ENCODE measurements at places on chromosomes 11 and 22.

- DNase-seq: no peak
These were observed 2.2 kb upstream of the RPS6KA4 start for GRCh38 chr11:64356498-64357411.

DNA sequence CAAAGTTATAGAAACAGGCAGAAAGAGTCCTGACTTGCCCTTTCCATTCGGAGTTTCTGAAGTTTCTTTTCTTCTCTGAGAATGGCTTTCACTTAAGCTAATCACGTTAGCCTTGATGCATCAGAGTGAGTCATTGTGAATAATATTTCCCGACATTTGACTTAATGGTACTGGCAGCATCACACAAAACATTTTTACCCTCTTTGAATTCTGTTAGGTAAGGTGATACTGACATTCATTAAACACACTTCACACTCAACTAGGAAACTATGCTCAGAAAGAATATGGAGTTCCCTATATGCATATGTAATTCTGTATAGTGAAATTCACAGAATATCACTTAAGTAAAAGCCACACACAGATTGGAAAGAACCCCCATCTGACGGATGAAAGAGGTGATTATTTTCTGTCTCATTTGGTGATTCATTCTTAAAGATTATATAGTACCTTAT, 120.8 kb upstream of the ARHGAP20 start:
- no peak for DNase-seq

DNA sequence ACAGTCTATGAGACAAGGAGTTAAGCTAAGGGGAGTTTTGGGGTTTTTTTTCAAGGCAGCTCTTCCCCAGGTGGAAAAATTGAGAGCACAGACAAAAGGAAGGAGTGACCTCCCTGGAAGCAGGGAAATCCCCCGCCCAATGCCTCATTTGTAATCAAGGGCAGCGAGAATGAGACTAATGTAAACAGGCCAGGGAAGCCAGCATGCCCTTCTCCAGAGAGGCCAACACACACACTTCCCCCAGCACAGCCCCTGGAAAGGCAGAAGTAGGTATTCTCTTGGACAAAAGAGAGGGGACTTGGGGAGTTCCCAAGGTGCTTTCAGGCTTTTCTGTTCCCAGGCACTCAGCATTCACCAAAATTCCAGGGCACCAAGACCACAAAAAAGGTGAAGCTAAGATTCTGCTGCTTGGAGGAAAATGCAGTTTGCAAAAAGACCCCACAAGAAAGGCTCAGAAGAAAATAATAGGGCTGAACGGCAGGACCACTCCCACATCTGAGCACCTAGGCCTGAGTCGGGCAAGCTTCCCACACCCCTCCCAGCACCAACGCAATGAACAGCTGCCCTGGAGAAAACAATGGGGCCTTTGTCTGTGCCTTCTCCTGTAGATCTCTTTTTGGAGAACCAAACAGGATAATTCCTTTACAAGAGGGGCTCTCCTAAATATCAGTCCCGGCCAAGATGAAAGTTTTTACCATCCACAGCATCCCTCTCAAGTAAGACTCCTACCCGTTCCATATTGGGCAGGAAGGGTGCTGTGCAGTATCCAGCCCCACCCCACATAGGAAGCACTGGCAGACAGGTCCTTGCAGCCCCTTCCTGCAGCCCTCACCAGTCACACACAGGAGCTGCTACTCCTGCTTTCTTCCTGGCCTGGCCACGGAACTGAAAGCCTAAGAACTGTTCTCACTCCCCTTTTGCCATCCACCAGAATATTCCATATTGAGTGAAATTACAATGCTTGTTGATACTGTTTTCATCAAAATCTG, 70.7 kb upstream of the AKIP1 start:
- DNase-seq: no peak

GRCh38 chr22:42343121-42343454, 72.6 kb upstream of the TCF20 start:
- no peak for DNase-seq

DNA sequence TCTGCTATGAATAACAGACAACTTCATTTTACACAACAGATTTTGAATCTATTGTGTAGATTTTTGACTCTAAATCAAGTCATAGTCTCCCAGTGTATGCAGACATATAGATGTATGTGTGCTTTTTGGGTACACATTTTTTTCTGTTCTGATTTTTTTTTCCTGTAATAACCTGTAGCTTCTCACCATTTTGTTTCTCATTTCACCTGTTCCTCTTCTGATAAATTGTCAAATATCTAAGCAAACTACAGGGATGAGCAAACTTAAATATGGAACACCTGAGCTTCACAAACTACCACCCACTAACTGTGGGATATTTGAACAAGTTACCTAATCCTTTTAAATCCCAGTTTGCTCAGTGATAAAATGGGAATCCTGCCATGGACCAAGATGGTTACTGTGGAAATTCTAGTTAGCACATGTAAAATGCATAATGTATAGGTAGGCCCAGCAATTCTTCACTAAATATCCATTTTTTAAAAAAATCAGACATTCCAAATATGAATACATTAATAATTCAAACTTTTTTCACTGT, 15.7 kb downstream of the LGR4 start:
- DNase-seq: no peak

DNA sequence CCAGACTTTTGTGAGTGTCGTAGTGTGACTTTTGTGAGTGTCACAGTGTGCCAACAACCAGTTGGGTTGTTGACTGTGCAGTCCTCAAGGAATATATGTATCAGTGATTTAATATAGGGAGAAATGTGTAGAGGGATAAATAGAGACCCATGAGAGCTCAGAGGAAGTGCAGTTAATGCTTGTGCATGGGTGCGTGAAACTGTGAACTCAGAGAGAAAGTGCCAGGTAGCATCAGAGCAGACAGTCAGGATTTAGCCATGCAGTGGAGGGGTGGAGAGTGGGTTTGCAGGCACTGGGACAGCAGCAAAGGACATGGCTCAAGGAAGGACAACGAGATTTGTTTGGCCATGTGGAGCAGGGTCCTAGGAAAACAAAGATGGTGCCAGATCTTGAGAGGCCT, 33.6 kb downstream of the YWHAH start:
- no peak for DNase-seq

- DNase-seq: no peak
These were observed 7.5 kb downstream of the CFL1 start for GRCh38 chr11:65850217-65851082.

- DNase-seq: no peak
These were observed 3.8 kb upstream of the INCENP start for GRCh38 chr11:62120001-62120400.

GRCh38 chr11:120338107-120338933, 2.1 kb downstream of the ARHGEF12 start:
- no peak for DNase-seq

DNA sequence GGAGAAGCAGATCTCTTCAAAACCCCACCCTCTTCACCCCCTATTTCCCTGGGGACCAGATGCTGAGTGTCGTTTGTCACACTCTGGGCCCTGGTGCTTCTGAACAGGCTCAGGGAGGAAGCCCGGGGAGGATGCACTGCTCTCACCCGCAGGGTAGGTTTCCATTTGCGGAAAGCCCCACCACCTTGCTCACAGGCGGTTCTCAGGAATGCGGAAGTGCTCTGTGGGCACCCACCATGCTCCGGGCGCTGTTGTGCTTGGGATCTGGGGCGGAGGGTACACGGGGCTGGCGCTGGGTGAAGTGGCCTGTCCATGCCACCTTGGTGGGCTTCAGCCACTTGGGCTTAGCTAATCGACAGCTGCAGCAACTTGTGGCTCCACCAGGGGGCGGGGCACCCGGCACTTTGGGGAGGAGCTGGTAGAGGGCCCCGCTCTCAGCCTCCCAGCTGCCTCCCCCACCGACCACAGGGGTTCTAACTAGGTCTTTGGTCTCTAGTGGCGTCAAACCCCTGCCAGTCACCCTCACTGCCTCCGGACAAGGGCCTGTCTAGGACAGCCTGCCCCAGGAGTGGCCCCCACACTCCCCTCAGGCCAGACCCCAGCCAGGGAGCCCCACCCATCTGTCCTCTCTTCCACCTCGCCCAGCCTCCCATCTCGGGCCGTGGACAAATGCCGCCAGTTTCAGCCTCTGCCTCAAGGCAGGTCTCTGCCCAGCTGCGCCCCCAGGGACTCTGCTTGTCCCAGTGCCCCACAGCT, 7.4 kb downstream of the NDUFV1 start:
- peak; percentile 80 for DNase-seq

- DNase-seq: peak; percentile 13
These were observed 159.3 kb upstream of the GRK3 start for GRCh38 chr22:25404928-25405816.

- no peak for DNase-seq
These were observed 55.1 kb downstream of the DLG2 start for GRCh38 chr11:85572056-85572455.

Measured in stimulated activated CD8-positive, alpha-beta memory T cell treated with anti-CD3 and anti-CD28 coated beads, Interleukin-7, amount 100 ng/mL, for 4 hours (primary cell).